ENCODE measurements at places on chromosomes 7 and 10. TPM values are rescaled to one million over a fixed set of nuclear protein-coding genes. Genes with fewer than 3 reads are reported as not detected.
A peak's percentile ranks its signal among the peaks of the same experiment; 100 is the strongest.

GRCh38 chr10:109746861-109747260, 176.4 kb downstream of the XPNPEP1 start:
- no peak for DNase-seq

- no peak for DNase-seq
Measured at GRCh38 chr7:3243256-3243655, 57.8 kb upstream of the SDK1 start.

DNA sequence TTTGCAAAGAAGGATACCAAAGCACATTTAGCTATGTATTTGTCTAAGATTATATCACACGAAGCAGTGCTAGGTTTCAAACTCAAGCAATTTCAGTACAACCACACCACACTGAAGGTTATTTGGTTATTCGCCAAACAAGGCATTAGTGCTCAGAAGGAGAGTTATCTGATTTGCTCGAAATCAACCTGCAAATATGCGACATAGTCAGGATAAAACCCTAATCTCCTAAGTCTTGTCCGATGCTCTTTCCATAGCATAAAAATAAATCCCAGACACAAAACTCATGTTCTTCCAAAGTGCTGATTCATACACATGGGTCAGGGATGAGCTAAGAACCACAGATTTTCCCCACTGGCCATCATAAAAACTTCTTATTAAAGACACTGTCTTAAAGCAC, 1288.0 kb upstream of the SORCS1 start:
- DNase-seq = no peak

DNA sequence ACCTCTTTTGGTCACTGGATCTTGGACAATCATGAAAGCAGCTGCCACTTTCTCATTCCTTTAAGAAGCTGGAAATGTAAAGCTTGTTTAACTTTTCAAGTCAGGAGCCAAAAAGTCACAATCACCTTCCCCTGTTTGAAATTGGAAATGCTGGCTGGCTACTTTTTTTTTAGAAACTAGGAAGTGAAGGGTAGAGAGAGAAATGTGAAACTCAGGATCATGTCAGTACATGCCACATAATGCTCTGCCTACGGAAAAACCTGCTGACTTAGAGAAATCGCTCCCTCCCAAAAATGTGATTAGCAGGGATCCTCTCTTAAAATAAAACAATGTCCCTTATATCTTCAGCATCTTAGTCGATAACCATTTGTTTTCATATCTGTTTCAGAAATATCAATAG, 188.4 kb upstream of the C7orf33 start:
- DNase-seq = no peak

GRCh38 chr7:105703207-105703930, 122.1 kb upstream of the EFCAB10 start:
- DNase-seq = no peak

DNA sequence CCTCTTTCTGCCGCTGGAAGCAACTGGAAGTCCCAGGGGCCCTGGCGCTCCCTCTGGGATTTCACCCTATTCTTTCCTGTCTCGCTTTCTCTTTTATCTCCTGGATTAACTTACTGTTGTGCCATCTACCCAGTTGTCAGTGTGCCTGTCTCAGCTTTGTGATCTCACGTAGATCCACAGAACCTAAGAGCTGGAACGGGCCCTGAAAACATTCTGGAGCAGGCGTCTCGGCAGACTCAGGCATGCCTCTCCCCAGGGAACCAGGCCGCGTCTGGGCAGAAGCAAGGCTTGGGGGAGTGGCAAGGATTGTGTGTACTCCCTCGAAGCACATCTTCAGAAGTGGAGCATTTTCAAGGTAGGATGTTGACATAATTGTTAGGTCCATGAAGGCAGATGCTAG, 87.2 kb downstream of the KCNMA1 start:
- DNase-seq = no peak

- DNase-seq = no peak
Measured at GRCh38 chr10:122637376-122637775, 62.3 kb downstream of the C10orf120 start.

- peak; percentile 81 for DNase-seq
Measured at GRCh38 chr10:124387078-124387874, 31.4 kb downstream of the OAT start.

GRCh38 chr7:115613836-115614235, 416.7 kb downstream of the TFEC start:
- DNase-seq = no peak

Gene LLCFC1
- not detected for total RNA-seq
